Dermis microvascular lymphatic vessel endothelial cell (primary cell): ENCODE measurements at places on chromosomes 2 and 18. TPM values are rescaled to one million over a fixed set of nuclear protein-coding genes. Genes with fewer than 3 reads are reported as not detected.

DNA sequence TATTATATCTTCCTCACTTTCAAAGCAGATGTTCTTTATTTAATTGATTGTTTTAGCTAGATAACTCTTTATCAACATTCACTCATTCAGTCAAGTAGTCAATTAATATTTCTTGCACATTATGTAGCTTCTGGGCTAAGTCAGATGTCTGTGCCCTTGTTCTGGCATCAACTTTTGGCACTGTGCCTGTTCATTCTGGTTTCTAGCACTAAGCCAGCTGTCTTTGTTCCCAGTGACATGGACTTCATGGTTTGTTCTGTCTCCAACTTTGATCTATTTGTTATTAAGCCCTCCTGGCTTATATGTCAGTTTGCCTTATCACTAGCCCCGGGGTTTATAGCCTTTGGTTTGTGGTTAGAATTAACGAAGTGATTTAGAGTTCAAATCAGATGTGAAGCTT is 247.9 kb upstream of the SYT4 start:
- DNase-seq = no peak

DNA sequence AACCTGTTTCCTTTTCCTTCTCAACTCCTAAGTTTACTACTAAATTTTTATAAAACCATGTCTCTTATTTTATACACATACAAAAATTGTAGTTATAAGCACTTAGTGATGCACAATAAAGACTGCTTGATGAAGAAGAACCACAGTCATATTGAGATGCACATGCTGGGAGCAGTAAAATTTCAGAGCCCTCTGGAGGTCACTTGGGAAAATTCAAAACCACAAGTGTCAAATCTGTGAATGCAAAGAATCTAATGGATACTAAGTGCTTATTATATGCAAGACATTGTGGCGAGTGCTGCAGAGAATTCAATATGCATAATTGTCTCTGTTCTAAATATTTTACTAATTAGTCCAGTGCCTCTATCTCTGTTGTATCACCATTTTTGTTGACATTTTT is 180.5 kb downstream of the VWC2L start:
- no peak for DNase-seq

Gene KHK
- 3.0 and 3.2 TPM in 2 replicates for total RNA-seq

Gene SERTAD2
- 3.6 and 6.4 TPM in 2 replicates for total RNA-seq

Gene MAPRE3
- 0.64 and 2.0 TPM in 2 replicates for total RNA-seq

- DNase-seq = no peak
Observed at GRCh38 chr18:79956276-79956675, 4.8 kb upstream of the SLC66A2 start.

- peak; percentile 85 for DNase-seq
Observed at GRCh38 chr18:58290116-58290695, 246.2 kb downstream of the NEDD4L start.

DNA sequence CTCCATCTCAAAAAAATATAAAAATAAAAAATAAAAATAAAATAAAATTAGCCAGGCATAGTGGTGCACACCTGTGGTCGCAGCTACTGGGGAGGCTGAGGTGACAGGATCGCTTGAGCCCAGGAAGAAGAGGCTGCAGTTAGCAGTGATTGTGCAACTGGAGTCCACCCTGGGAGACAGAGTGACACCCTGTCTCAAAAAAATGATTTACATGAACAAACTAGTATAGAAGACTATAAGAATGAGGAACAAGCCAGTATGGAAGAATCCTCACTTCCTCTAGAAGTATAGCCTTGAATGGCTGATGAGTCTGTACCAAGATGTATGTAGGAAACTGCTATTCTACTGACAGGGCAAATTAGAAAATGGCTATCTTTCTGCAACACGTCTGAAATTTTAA is 10.9 kb downstream of the YES1 start:
- DNase-seq = no peak

- no peak for DNase-seq
Observed at GRCh38 chr2:217271813-217272212, 411.9 kb upstream of the TNP1 start.

- DNase-seq = no peak
Observed at GRCh38 chr2:239261356-239261755, 139.5 kb downstream of the HDAC4 start.

DNA sequence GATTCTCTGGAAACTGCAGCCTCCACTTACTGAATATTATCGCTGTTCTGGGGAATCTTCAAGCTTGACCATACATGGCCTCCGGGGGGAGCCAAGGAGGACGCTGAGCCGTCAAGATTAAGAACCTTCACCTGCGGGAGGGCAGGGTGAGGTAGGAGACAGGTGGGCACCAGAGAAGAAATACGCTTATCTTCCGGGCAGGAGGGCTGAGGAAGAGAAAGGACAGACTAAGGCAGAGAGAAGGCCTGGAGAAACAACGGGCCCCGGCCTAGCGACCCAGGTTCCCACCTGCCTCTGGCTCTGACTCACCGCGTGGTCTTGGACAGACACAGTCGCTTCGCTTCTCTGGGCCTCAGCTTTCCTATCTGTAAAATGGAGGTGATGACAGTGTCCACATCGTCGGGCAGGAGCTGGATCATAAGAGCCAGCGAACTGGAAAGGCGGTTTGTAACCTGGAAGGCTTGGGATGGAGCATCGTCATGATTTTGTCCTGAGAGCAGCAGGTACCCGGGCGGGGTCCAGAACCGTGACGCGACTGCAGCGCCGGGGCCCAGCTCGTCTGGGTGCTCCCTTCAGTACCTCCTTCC is 659 bp downstream of the ZNF142 start:
- no peak for DNase-seq

DNA sequence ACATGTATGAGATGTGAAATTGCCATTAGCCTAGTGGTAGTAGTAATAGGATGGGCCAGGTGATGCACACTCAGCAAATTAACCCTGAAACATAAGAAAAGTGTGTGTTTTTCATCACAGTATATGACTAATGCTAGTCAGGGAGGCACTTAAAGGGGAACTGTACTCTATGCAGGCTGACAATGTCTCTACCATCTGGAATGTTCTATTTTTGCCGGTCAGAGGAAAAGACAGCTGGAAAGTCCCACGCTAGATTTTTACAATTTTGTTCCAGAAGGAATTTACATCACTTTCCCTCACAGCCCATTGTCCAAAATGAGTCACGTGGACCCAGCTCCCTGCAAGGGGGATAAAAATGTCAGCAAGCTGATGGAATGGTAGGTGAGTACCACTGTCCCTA is 746.3 kb upstream of the CHAC2 start:
- DNase-seq = no peak

Gene DSC2
- total RNA-seq = under 0.01 and 0.13 TPM in 2 replicates

GRCh38 chr18:56285387-56286065 is 352.9 kb downstream of the TXNL1 start:
- no peak for DNase-seq

DNA sequence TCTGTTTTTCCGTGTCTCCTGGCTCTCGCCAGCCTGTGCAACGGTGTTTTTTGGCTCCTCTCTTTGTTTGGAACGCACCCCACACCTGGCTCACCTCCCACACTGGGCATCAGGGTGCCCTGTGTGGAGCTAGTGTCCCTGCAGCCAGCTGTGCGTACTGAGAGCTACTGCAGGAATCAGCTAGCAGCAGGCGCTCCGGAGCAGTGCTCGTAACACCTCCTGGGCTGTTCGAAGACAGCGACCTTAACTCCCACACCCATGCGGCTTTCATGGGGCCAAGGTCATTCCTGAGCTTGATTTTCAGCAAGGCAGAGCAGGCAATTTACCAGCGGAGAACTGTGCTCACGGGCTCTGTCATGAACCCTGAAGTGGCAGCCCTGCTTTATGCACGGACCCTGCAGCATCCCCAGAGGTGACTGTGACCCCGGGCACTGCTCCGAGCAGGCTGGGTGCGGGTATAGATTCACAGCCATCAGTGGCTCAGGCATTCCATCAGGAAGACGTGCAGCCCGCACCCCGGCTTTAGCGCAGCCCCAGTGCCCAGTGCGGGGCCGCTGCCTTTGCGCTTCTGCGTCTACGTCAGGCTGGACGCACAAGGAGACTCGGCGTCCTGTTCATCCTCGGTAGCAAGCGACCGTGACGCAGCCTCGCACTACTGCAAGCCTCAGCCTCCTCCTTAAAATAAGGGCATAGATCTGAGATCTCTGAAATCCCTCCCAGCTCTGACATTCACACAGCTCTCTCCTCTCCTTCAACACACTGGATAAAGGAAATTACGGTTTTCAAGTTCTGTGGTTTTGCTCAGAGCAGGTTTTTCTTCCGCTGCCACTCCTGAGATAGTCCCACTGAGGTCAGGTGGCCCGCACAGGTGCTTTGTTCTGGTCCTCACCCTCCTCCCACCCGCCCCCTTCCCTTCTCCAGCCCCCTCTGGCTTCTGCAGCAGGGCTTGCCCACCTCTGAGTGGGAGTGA is 58.2 kb downstream of the ADI1 start:
- DNase-seq = no peak

Gene RPRM
- total RNA-seq = not detected in 2 replicates

GRCh38 chr2:23823863-23824262 is 103.1 kb downstream of the ATAD2B start:
- DNase-seq = no peak

Gene FOXI3
- total RNA-seq = not detected in 2 replicates

Gene CFAP65
- not detected in 2 replicates for total RNA-seq
